Activated naive CD8-positive, alpha-beta T cell treated with anti-CD3 and anti-CD28 coated beads, Interleukin-2, amount 10 ng/mL, durations not matched to agents 7 days and 5 days (primary cell): ENCODE measurements at places on chromosomes 5 and 9. TPM values are rescaled to one million over a fixed set of nuclear protein-coding genes. Genes with fewer than 3 reads are reported as not detected.

The SRD5A1 gene
- 12.6 TPM for total RNA-seq

The LCN9 gene
- not detected for total RNA-seq

The SH3GLB2 gene
- 104 TPM for total RNA-seq

The SLC45A2 gene
- 0.40 TPM for total RNA-seq

The SLC34A3 gene
- not detected for total RNA-seq

The TMEM174 gene
- not detected for total RNA-seq

The BTNL8 gene
- not detected for total RNA-seq

The CDH9 gene
- total RNA-seq = not detected

The ADAMTS19 gene
- not detected for total RNA-seq

The DMRT2 gene
- not detected for total RNA-seq

The MARCHF11 gene
- not detected for total RNA-seq

DNA sequence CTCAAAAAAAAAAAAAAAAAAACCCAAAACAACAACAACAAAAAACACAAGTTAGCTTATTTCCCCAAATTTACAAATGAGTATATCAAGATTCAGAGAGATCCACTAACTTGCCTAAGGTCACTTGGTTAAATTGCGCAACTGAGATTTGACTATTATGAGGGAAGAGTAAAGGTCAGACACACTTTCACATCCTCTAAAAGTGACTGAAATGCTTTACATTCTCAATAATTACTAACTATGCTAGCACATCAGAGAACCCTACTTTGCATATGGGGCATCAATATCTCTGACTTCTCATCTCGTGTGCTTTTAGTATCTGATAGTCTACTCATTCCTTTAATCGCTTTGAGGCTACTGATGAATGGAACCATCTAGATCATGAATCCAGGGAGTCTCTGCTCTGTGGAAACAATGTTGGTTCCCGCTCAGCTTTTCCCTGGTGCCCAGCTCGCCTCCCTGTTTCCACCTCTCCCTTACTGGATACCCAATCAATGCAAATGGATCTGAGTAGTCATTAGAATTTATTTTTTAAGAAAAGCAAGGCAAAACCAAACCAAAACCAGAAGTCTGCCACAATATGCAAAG is 182.1 kb upstream of the TRIM32 start:
- no peak overlapping the region for H3K27ac ChIP-seq
- peaks cover 1% of the 10 kb centered on the region for H3K36me3 ChIP-seq
- no peak overlapping the region for H3K4me3 ChIP-seq
- H3K4me1 ChIP-seq = peaks cover 3% of the 10 kb centered on the region
- no peaks in the 10 kb centered on the region for H3K27me3 ChIP-seq
- no peak for DNase-seq

DNA sequence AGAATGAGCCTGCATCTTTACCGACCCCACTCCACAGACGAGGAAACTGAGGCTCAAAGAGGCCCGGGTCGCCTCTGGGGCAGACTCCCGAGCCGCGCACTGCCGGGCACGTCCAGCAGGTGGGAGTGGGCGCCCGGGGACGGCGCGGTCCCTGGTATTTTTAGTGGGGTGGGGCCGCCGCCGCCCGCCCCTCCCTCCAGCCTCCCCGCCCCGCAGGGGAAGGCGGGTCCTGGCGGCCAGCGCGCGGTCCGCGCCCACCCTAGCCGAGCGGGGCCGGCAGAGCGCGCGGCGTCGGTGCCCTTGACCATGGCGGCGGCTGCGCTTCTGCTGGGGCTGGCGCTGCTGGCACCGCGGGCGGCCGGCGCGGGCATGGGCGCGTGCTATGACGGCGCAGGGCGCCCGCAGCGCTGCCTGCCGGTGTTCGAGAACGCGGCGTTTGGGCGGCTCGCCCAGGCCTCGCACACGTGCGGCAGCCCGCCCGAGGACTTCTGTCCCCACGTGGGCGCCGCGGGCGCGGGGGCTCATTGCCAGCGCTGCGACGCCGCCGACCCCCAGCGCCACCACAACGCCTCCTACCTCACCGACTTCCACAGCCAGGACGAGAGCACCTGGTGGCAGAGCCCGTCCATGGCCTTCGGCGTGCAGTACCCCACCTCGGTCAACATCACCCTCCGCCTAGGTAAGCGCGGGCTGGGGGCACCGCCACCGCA is at the start of gene LAMC3:
Gene LAMC3, plus strand, starts transcription at position 266 of the 710 bp plus-strand sequence. Its CDS starts 41 bp downstream, at position 307.
- no peak within 1 kb of the TSS for H3K4me3 ChIP-seq
- no peak for DNase-seq
- H3K27me3 ChIP-seq = peaks cover 36% of the 10 kb centered on the region
- H3K27ac ChIP-seq = no peak within 1 kb of the TSS
- H3K36me3 ChIP-seq = no peaks in the 10 kb centered on the region

DNA sequence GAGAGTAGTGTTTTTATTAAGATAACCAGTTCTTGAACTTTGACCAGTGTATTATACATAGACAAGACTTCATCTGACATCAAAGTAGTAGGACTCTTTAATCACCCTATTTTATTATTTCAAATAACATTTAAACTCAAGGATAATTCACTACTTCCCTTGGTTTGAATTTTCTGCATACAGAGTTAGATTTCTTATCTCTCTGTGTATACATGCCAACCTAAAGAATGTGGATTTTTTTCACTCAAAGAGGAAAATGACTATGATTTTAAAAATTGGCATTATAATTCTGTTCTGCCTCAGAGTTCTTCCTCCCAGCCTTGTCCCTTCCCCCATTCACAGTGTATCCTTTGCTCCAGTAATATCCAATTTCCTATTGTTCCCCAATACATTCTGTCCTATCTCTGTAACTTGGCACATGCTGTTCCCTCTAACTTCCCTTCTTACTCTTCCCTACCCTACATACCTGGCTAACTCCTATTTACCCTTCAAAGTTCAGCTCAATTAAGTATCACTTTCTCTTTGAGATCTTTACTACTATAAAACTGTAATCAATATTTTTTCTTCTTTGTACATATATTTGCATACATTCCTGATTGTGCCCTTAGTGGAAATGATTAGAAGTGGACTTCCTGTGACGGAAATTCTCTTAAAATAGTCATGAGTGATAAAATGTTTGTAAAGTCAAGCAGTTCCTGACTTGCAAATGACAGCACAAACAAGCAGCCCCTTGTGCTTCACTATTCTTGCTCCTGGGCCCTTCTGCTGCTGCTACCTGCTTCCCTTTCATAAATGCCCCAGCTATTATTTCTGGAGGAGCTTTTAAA is 38.1 kb upstream of the DENND4C start:
- H3K4me3 ChIP-seq = no peak overlapping the region
- H3K4me1 ChIP-seq = peaks cover 5% of the 10 kb centered on the region
- no peaks in the 10 kb centered on the region for H3K27me3 ChIP-seq

- no peaks in the 10 kb centered on the region for H3K27me3 ChIP-seq
- H3K4me3 ChIP-seq = peak overlapping the region; percentile 77
- H3K4me1 ChIP-seq = peaks cover 23% of the 10 kb centered on the region
- peaks cover 60% of the 10 kb centered on the region for H3K36me3 ChIP-seq
Measured at GRCh38 chr9:86337469-86338108, 16.6 kb downstream of the TUT7 start.

- H3K27me3 ChIP-seq = peaks cover 2% of the 10 kb centered on the region
- H3K27ac ChIP-seq = no peak overlapping the region
- DNase-seq = no peak
- no peaks in the 10 kb centered on the region for H3K36me3 ChIP-seq
Measured at GRCh38 chr5:170411100-170411499, 21.9 kb upstream of the KCNMB1 start.

GRCh38 chr5:23064710-23065109 is 211.6 kb upstream of the CDH12 start:
- H3K4me3 ChIP-seq = no peak overlapping the region
- H3K27me3 ChIP-seq = peaks cover 2% of the 10 kb centered on the region
- no peaks in the 10 kb centered on the region for H3K4me1 ChIP-seq

DNA sequence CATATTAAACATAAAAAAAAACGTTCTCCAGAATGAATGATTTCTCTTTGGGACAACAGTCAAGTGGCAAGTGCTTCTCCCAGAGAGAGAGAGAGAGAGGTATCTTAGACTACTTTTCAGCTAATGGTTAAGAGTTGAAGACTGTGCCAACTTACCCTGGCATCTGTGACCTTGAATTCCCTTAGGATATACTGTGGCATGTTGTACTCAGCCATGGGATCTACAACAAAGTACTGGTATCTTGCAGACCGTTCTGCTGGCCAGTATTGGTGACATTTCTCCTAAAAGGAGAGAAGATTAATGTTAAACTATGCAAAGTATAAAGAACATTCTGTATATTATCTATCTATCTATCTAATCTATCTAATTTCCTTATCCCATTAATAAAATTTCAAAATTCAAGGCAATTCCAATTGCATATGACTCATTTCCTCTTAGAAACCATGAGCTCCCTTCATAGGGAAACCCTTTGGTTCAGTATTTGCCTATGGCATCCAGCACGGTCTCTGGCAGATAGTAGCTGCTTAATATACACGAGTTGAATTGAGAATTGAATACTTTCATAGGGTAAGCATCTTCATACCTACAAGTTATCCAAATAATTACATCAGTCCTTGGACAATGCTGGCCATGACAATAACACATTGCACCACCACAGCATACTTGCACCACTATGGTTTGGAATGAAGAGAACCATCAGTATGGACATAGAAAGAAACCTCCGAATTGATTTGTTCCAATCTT is 539.4 kb upstream of the DMAC1 start:
- no peak overlapping the region for H3K4me3 ChIP-seq
- H3K27ac ChIP-seq = no peak overlapping the region
- no peak for DNase-seq

DNA sequence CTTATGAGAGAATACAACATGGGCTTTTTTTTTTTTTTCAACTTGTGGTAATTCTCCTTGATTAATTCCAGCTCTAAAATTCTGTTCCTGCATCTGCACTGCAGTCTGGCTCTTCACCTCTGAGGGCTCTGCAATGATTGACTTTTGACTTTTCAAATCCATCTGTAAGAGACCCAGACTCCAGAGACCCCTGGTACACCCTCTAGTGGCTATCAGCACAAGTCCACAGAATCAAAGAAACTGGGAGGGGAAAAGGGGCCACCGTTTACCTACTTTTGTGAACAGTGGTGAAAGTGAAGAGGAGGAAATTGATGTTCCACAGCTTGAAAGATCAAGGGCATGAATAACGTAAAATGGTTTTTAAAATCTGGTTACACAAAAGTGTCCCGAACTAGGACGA is 151.6 kb downstream of the SLIT3 start:
- H3K4me1 ChIP-seq = no peaks in the 10 kb centered on the region
- peaks cover 2% of the 10 kb centered on the region for H3K27me3 ChIP-seq
